ENCODE measurements at places on chromosomes 1 and 21.

DNA sequence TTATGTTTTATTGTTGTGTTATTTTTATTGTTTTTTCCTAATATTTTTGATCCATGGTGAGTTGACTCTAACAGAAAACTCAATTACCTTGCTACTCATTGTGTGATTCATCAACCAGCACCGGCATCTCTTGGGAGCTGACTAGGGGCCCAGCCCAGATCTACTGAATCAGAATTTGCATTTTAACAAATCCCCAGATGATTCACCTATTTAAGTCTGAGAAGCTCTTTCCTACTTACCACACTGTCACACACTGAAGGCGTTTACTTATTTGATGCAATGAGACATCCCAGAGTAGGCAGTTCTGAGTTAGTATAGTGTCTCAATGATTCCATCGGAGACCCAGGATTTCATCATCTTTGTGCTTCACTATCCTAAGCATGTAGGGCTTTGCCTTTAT, 416.6 kb downstream of the RWDD3 start:
- no peak for DNase-seq

DNA sequence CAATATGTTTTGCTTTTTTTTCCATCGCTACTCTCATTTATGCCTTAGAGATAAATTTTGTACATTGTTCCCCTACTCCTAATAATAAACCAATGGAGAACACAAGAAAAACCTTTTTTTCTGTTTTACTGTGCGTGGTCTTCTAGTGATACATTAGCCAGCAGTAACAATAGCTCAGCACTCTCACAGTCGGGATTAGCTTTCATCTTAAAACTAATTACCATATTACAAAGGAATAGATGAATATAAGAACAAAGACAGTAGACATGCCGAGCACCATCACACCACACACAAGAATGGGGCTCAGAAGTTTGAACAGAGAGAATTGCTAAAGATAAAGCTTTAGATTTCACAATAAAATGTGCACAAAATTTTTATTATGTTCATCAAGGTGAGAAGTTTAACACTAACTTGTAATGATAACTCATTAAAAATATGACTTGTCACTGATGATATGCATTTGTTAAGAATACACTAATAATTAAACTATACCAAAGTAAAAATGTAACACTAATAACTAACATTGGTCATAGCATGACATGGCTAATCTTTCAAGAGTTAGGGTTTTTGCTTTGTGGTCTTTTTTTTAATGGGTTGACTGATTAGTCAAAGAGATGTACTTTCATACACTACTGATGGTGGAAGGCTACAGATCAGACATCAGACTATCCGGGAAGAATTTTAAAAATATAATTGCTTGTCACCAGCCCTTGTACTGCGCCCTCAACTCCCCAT, 61.8 kb downstream of the EXTL2 start:
- DNase-seq, result no peak

DNA sequence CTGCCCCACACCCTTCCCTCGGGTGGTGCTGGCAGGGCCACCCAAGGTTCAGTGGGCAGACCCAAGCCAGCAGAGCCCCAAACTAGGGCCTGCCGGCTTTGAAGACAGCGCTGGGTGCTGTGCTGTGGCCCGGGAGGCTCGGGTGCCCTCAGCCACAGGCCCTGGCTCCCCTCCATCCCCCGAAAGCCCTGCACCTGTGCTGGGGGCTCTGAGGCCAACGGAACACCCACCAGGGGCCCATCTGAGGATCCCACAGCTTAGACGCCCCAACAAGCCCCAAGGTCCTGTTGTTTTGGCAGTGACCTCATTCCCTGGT, 8.6 kb downstream of the ITGB2 start:
- no peak for DNase-seq

GRCh38 chr1:179385510-179385909, 19.7 kb downstream of the AXDND1 start:
- DNase-seq, result no peak

GRCh38 chr1:32361674-32362473, 411 bp downstream of the FAM229A start:
- no peak for DNase-seq

DNA sequence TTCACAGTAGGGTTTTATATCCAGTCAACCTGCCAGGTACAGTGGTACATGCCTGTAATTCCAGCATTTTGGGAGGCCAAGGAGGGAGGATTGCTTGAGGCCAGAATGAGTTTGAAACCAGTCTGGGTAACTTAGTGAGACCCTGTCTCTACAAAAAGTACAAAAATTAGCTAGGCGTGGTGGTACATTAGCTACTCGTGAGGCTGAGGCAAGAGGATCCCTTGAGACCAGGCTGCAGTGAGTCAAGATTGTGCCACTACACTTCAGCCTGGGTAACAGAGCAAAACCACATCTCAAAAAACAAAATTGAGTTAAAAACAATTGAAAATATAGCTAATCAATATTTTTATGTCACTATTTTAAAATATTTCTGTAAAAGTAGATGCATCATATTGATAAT, 33.2 kb downstream of the DDI2 start:
- no peak for DNase-seq

GRCh38 chr1:44829506-44830384, 13.3 kb downstream of the PTCH2 start:
- no peak for DNase-seq

DNA sequence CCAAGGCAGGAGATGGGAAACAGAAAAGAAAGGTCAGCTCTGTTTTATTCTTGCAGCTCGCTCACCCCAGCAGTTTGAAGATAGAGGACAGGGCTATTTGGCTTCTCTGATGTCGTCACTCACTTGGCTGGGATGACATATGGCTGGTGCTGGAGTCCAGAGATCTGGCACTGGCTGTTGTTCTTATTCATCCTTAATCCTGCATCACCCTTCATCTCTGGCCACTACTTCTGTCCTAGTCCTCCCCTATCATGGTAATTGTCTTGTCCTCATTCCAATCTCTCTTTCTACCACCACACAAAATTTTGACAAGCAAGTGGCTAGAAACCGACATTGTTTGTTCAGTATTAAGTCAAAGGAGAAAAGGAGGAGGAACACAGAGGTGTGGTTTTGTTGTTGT, 103.8 kb upstream of the PDE4B start:
- no peak for DNase-seq

GRCh38 chr1:163046071-163046470, 23.1 kb upstream of the RGS4 start:
- no peak for DNase-seq

- no peak for DNase-seq
Measured at GRCh38 chr1:34153246-34153645, 11.8 kb downstream of the CSMD2 start.

GRCh38 chr1:74422421-74423292, 89.8 kb downstream of the LRRC53 start:
- no peak for DNase-seq

- DNase-seq, result no peak
Measured at GRCh38 chr1:231903586-231904081, 277.0 kb downstream of the DISC1 start.

GRCh38 chr1:212401042-212401441, 13.6 kb downstream of the PACC1 start:
- no peak for DNase-seq

DNA sequence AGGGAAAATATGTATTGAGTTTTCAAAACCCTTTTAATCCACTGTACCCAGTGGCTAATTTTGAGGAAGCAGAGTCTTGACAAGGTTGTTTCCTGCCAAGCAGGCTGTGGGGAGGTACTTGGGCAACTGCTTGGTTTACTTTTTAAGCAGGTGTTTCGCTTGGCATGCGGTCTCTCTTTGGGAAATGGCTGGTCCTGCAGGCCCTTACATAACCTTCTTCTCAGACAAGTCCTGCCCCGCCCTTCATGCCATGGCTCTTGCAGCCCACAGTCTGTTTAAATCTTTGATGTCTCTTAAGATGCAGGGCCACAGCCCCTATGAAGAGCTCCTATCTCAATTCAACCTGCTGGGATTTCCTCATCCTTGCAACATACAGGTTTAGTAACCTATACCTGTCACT, 36.0 kb upstream of the ABCD3 start:
- no peak for DNase-seq

GRCh38 chr1:82090104-82090503, 289.4 kb downstream of the ADGRL2 start:
- no peak for DNase-seq

GRCh38 chr1:22738069-22738435, 27.4 kb downstream of the EPHB2 start:
- no peak for DNase-seq

GRCh38 chr1:10736634-10737586, 59.5 kb downstream of the CASZ1 start:
- no peak for DNase-seq

DNA sequence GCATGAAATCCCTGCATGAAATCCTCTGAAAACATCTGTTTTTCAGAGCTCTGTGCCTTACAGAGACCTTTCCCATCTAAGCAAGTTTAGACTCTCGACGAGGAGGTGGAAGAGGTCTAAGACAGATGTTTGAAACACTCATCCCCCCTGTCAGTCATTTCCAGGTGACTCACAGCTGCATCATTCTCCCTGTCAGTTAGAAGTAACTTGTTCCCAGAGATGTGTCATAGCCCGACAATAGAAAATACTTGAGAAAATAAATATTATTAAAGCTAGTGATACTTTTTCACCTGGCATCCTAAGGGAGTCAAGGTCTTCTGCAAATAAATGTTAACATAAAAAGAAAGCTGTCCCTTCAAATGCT, 41.6 kb upstream of the SEC16B start:
- DNase-seq, result no peak

GRCh38 chr21:26112975-26113374, 57.6 kb downstream of the APP start:
- DNase-seq, result no peak

DNA sequence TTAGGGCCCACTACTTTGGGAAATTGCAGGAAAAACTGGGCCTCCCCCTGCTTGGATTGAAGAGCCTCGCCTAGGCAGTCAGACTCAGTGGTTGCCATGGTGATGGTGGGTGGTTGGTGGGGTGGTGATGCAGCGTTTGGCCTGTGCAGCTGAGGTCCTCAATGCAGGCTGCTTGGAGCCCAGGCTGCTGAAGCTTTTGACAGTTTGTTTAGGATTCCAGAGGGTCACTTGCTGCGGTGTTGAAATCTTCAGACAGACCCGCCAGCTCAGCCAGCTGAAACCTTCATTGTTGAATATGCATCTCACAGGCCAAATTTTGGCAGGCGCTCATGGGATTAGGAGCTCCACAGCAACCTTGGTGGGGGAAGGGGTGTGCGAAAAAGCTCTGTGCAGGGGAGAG, 67.9 kb downstream of the CACNA1E start:
- no peak for DNase-seq

GRCh38 chr1:198018529-198018928, 101.4 kb downstream of the LHX9 start:
- no peak for DNase-seq

DNA sequence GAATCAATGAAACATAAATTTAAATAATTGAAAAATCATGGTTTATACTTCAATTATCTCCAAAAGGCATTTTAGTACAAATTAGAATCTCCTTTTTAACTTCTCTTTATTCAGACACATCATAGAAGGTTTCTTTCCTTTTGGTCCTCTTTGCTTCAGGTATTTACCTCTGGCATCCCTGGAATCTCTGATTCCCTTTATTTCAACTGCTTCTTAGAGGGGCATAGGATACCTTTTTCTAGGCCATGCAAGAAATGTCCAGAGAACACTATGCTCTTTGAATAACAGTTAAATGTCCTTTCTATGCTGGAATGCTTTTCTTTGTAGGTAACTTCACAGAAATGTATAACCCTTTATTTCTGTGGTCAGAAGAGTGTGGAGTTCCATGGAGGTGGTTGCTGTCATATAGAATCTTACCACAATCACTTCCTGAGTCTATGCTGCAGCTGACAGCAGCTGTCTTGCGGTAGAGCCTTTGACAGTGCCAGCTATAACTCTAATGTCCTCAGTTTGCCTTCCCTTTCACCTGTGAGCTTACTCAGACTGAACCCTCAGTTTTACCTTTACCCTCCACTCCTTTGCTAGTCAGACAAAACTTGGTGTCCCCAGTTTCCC, 8.6 kb downstream of the LAMC2 start:
- DNase-seq, result no peak

DNA sequence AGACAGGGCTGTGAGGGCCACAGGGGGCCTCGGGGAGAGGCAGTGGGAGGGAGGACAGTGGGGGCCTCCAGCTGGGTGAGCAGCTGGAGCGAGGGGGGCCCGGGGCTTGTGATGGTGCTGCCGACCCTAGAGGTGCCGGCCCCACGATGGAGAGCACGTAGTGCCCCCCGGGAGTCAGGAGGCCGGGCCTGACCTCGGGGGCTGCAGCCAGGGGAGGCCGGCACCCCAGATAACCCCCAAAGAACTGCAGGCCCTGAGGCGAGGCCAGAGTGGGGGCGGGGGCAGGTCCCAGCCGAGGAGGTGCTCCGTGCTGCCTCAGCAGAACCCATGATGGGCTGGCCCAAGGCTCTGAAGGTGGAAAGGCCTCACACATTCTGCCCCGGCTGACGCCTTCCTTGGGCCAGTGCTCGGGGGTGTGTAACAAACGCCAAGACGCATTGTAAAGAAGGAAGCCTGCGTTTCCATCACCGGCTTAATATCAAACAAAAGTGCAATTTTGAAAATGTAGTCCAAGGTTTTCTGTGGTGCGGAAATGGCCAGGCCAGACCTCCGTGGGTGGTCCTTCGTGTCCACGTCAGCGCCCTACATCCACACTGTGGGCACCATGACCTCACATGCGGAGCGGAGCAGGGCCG, 55.2 kb downstream of the COL6A1 start:
- DNase-seq, result no peak

DNA sequence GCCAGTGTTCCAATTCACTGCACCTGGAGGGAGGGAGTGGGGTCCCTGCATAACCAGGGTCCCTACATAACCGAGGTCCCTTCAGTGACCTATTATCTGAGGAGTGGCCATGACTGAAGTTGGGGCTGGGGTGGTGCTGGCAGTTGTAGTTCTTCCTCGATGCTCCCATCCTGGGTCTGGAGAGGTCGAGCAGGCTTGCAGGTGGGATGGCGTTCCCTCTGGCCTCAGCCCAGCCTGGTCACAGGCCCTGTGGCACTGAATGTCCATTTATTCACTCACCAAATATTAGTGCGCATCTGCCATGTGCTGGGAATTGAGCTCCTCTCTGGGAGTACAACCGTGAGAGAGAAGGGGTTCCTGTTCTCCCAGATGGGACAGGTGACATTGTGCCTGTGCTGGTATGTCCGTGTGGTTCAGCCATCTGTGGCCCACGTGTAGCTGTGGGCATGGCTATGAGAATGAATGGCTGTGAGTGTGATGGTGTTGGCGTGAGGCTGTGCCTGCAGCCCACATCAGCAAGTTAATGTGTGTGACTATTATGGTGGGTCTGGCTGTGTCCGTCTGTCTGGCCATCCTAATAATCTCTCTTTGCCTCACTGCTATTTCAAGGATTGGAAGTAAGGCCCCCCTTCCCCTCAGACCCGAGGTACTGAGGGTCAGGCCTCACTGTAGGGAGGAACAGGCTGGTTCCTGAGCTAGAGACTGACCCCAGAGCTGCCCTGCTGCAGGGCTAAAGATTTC, 3.9 kb upstream of the SLC6A9 start:
- DNase-seq, result no peak

- DNase-seq, result no peak
Measured at GRCh38 chr1:62240651-62241370, 46.2 kb downstream of the L1TD1 start.

GRCh38 chr21:46172863-46173528, 11.3 kb downstream of the SPATC1L start:
- peak; percentile 44 for DNase-seq

Measured in suprapubic skin (tissue), 4 donors.